Activated T-cell treated with anti-CD3 and anti-CD28 coated beads, Interleukin-2, amount 50 U/mL, for 4 hours (primary cell): ENCODE measurements at places on chromosomes 5 and 9.
A peak's percentile ranks its signal among the peaks of the same experiment; 100 is the strongest.

DNA sequence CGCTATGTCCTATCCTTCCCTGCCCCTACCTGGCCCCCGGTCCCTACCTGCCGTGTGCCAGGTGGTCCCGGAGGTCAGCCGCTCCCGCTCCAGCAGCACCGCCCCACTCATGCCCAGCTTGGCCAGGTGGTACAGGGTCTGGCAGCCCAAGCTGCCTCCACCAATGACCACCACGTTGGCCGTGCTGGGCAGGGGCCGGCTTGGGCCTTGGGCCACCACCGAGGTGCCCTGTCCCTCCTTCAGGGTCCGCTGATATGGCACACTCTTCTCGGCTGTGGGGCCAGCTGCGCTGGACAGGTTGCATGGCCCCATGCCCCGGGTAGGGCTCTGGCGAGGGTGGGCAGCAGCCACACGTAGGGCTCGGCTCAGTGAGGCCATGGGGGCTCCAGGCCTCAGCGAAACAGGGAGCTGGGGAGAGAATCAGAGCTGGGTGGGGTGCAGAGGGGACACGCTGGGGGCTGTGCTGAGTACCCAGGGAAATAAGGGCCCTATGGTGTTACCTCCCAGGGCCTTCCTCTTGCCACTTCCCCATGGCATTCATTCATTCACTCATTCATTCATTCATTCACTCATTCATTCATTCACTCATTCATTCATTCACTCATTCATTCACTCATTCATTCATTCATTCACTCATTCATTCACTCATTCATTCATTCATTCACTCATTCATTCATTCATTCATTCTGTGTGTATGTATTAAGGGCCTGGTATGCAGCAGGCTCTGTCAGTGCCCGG is 4.2 kb downstream of the SARDH start:
- DNase-seq, result no peak

- peak; percentile 16 for DNase-seq
Measured at GRCh38 chr5:82349652-82350051, 71.5 kb upstream of the RPS23 start.

DNA sequence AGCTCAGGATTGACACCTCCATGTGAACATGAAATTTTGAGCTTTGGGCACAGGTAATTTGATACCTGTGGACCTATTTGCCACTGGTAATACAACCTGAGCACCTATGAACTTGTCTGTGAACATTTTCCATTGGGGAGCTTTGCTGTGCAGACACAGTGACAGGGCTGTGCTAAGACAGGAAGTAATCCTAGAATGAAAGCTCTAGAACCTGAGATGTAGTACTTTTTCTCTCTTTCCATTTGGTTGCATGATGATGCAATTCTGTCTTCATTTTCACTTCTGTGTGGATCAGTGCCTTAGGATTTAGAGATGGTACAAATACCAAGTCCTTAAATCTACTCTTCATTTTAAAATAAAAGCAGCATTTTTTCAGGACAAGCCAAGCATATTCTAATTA is 216.9 kb downstream of the NR3C1 start:
- DNase-seq, result no peak

GRCh38 chr9:7192266-7192665 is 434.5 kb downstream of the KDM4C start:
- DNase-seq, result no peak

GRCh38 chr5:58312299-58312698 is 147.6 kb downstream of the PLK2 start:
- DNase-seq, result no peak

- no peak for DNase-seq
Measured at GRCh38 chr5:180618829-180619562, 27.7 kb upstream of the SCGB3A1 start.

- no peak for DNase-seq
Measured at GRCh38 chr9:16833296-16833835, 37.1 kb downstream of the BNC2 start.

DNA sequence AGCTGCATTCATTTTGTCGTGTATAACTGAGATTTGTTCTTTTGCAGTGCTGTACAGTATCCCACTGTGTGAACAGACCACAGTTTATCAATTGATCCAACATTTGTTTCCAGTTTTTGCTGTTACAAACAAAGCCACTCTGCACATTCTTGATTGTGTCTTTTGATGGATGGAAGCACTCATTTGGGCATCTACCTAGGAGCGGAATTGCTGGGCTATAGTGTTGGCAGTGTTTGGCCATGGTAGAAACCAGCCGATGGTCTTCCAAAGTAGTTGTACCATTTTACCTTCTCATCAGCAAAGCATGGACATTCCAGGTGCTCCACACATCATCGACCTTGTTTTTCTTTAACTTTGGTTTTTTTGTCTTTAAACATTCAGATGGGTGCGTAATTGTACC is 77.7 kb downstream of the PSMB7 start:
- DNase-seq, result no peak

- no peak for DNase-seq
Measured at GRCh38 chr5:139925650-139926640, 117.2 kb downstream of the NRG2 start.
